ENCODE measurements at places on chromosomes 5 and 9.

GRCh38 chr9:91378695-91379127 is 17.0 kb upstream of the AUH start:
- DNase-seq = peak; percentile 30

- DNase-seq = peak; percentile 36
Observed at GRCh38 chr5:57221049-57221568, 47.2 kb downstream of the GPBP1 start.

DNA sequence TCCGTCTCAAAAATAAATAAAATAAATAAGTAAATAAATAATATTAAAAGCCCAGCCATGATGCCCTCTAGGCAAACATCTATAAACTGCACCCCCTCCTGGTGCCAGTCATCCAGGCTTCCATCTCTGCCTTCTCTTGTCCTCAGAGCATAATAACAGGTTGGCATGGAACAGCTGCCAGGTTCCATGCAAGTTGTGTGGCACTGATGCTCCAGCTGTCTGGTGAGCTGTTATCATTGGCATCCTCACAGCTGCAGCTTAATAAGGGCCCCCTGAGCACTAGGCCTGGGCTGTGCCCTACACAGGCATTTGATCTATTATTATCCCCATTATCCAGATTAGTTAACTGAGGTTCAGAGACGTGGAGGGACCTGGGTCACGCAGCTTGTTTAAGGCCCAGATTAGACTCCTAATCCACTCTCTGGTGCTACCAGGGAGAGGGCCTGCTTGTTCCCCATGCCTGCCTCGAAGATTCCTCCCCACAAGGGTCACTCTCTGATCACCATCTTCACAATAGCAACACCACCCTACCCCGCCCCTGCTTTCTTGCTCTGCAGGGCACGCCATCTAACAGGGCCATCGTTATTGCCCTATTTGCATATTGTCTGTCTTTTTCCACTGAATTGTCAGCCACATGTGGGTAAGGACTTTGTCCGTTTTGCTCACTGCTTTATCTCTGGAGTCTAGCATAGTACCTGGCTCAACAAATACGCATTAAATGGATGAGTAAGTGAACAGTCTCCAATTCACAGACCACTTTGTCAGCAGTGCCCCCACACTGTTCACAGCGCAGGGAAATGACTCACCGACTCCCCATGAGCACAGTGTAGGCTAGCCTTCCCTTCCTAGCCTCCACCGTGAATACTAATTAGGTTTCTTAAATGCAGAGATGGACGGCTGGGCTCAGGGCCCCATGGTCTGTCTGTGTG is 1.5 kb upstream of the DNM1 start:
- no peak for DNase-seq

DNA sequence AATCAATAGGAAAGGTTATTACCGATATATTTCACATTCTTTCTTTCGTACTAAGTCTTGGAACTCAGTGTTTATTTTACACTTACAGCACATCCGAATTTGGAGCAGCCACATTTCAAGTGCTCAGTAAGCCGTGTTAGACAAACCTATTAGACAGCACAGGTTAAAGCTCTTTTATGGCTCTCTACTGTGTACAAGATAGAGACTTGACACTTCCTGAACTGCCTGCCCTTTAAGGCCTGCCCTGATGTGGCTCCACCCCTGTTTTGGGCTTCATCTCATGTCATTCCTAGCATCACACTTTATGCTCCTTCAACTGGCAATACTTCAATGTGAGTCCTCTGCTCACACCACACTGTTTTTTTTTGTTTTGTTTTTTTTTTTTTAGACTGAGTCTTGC is 23.5 kb upstream of the SUSD1 start:
- no peak for DNase-seq

- no peak for DNase-seq
Observed at GRCh38 chr5:31853398-31854135, 214.6 kb downstream of the PDZD2 start.

GRCh38 chr5:32057187-32058096 is 116.7 kb downstream of the GOLPH3 start:
- DNase-seq = no peak

- no peak for DNase-seq
Observed at GRCh38 chr5:175610381-175610780, 47.5 kb upstream of the HRH2 start.

GRCh38 chr9:9387511-9388115 is 1225.2 kb downstream of the PTPRD start:
- DNase-seq = no peak

GRCh38 chr5:135491552-135492318 is 39.6 kb upstream of the TIFAB start:
- no peak for DNase-seq

DNA sequence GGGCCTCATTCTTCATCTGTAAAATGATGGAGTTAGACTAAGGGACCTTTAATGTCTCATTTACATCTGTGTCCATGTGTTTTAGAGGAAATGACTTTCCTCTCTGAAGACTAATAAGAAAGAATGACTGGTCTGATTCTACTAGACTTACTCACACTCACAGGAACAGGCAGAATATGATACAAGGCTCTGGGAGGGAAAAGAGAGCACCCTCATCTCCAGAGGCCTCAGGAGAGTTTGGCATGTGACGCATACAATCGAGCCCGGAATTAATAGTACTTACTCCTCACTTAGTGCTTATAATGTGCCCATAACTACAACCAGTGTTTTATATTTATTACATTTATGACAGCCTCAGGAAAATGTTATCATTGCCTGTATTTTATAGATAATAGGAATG is 608.7 kb downstream of the KCTD16 start:
- DNase-seq = peak; percentile 18

DNA sequence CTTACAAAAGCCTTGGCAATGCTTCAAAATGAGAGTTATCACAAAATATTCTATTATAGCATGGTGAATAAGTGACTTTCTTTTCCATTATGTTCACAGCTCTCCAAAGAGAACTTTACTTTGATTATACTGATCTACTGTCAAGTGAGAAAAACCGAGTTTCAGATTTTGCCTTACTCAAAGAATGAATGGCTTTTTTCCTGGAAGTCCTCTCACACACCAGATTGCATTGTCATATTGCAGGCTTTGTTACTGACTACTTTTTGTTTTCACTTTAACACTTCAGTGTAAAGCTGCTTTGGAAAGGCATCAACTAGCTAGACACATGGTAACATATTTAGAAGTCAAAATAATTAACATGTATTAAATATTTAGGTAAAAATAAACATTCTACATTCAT is 765.2 kb upstream of the NUDT12 start:
- no peak for DNase-seq

GRCh38 chr9:33843312-33843961 is 26.5 kb downstream of the UBE2R2 start:
- DNase-seq = no peak

DNA sequence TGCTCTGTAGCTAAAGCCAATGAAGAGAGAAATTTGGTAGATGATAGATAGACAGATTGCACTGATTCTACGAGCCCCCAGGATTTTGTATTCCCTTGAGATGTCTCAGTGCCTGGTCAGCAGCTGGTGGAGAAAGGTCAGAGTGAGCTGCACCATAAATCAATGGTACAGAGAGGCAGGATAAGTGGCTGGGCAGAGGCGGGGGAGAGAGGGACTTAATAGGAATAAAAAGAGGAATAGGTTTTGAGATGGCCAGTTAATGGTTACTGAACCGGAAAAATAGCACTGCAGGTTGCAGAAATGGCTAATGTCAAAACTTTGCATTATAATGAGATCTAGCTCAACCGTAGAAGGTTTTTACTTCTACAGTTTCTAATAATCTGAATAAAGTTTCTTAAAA is 47.9 kb upstream of the SLC12A2 start:
- no peak for DNase-seq

DNA sequence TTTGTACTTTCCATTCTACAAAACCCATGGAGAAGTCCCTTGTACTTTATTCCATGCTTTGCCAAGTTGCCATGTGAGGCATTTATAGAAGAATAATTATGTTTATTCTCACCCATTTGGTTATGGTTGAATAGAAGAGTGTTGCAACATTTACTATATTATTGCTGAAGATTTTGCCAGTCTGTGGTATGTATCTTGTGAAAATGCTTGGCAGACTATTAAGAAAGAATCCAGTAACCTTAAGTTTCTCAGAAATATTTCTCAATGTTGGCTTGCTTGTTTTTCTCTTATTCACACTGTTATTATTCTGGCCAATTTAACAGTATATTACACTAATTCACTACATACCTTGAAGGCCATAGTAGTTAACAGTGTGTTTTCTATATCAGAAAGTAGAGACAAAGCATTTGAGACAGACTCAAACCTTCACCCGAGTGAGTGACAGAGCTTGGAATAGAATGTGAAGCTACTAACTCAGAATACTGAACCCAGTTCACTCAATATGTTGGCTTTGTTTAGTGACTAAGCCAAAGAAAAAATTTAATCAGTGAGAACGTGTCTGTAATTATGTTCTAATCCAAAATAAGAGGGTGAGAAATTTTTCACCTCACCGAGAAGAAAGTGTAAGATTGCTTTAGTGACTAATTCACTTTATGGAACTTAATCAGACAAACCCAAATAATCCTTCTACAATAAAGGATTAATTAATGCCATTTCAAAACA is 184.4 kb downstream of the CWC27 start:
- no peak for DNase-seq

DNA sequence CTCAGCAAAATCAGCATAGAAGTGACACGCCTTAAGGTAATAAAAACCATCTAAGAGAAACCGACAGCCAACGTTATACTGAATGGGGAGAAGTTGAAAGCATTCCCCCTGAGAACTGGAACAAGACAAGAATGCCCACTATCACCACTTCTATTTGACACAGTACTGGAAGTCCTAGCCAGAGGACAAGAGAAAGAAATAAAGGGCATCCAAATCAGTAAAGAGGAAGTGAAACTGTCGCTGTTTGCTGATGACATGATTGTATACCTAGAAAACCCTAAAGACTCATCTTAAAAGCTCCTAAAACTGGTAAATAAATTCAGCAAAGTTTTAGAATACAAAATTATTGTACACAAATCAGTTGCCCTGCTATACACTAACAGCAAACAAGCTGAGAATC is 393.3 kb downstream of the KIF4B start:
- no peak for DNase-seq

GRCh38 chr5:143569213-143569701 is 165.8 kb upstream of the NR3C1 start:
- peak; percentile 78 for DNase-seq

- no peak for DNase-seq
Observed at GRCh38 chr5:84063041-84063440, 321.6 kb downstream of the EDIL3 start.

GRCh38 chr9:98199388-98200033 is 7.1 kb upstream of the CORO2A start:
- DNase-seq = no peak

DNA sequence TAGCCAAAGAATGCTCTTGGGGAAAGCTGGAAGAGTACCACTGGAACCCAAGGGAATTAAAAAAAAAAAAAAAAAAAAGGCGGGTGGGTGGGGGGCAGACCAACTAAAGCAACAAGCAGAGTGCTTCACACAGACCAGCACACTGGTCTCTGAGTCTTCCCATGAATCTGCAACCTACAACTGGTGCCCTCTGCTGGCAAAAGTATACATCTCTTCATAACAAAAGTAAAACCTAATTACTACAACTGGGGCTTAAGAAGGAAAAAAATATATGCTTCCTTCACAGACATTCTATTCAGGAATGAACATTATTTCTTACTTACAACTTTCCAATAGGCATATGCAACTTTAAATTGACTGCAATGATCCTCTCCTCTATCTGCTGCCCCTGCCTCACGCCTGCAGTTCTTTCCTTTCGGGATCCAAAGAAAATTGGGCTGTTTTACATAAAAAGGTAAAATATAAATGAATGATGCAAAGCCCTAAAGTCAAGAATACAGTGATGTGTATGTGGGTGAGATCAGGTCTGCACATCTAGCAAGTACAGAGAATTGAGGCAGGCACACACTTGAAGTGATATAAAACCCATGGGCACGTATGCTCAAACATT is 7.2 kb upstream of the KLHL3 start:
- peak; percentile 68 for DNase-seq

GRCh38 chr9:34559624-34560455 is 29.7 kb downstream of the CNTFR start:
- DNase-seq = peak; percentile 51

GRCh38 chr5:126195410-126196100 is 227.7 kb upstream of the GRAMD2B start:
- DNase-seq = no peak

DNA sequence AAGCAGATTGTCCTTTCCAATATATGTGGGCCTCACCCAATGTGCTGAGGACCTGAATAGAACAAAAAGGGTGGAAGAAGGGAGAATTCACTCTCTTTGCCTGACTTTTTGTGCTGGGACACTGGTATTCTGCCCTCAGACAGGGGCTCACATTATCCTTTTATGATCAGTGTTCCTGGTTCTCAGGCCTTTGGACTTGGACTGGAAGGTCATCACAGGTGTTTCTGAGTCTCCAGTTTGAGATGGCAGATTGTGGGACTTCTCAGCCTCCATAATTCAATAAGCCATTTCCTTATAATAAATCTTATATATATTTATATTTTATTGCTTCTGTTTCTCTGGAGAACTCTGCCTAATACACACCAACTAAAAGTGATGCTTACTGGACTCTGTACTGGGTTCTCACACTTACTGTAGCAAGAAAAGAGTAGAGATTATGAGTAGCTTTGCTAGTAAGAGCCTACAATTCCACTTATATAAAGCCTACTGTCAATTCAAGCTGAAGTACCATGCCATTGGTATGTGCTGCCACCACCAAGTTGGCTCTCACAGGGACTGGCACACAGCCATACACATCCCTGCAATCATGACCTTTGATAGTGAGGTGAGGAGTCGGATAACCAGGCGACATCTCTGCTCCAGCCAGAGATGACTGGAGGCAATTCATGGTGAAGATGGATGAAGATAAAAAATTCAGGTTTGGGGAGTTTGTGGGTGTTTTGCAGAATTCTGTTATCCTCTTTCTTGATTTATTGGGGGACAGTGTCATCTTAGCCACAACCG is 130.7 kb upstream of the NR3C1 start:
- no peak for DNase-seq

DNA sequence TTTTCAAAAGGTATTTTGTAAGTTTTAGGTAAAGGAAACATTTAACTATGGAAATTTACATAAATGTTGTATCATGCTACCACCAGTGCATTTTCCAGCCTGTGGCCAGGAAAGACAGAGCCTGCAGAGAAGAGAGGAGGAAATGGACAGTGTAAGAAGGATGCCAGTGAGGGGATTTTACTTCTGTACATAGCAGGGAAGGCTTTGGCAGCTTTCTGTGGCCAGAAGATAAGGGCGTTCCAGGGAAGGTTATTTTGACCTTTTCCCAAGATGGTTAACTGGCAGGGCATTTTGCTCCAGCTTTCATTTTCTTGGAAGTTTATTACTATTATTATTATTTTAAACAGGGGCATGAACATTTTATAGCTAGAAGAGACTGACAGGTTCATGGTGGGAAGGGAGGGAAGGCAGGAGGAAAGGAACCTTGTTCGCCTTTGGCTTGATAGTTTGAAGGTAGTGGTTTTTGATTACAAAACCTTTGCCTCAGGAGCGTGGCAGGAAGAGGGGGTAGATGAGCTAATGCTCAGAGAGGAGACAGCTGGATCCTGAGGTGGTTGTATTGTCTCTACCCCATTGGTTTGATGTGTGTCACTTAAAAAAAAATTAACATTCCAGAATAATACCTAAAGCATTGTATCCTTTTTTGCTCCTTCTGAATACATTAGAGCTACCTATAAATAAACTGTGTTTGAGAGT is 4.1 kb downstream of the ISOC1 start:
- no peak for DNase-seq

GRCh38 chr9:36930941-36931340 is 103.1 kb downstream of the PAX5 start:
- DNase-seq = no peak
